ENCODE measurements at places on chromosomes 1 and 21.

GRCh38 chr1:68485431-68486022 lies 11.4 kb downstream of the DEPDC1 start:
- DNase-seq, result no peak

DNA sequence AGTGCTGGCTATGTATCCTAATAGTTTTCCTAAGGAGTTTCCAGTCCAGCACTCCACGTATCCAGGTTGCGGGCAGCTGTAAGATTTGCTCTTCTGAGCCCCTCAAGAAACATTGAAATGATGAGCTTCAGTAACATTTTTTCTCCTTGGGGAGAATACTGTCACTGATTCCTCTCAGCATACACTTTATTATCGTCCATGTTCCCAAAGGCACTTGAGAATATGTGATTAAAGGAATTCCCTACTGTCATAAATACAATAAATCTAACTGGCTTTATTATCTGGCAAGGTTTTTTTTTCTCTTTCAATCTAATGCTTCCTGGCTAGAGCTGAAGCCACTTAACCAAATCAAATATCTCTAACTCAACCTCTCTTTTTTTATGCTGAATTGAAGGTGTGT lies 359.2 kb upstream of the PKN2 start:
- no peak for DNase-seq

DNA sequence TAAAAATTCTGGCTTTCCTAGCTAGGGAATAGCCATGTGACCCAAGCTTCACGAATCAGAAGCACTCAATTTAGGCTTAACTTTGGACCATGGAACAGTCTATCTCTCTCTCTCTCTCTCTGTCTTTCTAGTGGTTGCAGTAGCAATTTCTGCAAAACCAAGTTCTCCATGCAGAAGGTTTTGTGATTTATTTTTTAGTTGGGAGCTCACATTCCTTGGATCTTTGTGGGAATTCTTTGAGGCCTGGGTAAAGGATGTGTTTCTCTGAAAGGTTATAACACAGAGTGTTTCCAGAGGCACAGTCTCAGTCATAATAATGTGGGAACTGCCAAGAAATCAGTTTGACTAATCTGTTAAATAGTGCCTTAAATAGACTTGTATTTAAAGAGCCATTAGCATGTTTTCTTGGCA lies 112.3 kb upstream of the COL11A1 start:
- DNase-seq, result no peak

DNA sequence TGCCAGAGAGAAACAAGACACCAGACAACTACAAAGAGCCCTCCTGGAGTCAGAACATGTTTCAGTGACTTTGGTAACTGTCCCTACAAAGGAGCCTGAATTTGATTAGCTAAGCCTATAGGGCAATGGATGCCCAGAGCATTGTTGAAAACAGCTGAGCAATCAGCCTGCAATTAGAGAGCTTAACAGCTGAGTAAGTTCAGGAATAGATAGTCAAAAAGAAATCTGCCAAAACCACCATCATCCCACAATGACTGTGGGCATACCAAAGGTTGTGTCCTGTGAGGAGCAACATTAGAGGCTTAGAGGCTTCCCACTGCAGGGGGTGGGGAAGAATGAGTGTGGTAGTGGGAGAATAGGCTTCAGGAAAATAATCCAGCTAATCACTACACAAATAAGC lies 32.1 kb downstream of the SH3BP5L start:
- DNase-seq, result no peak

DNA sequence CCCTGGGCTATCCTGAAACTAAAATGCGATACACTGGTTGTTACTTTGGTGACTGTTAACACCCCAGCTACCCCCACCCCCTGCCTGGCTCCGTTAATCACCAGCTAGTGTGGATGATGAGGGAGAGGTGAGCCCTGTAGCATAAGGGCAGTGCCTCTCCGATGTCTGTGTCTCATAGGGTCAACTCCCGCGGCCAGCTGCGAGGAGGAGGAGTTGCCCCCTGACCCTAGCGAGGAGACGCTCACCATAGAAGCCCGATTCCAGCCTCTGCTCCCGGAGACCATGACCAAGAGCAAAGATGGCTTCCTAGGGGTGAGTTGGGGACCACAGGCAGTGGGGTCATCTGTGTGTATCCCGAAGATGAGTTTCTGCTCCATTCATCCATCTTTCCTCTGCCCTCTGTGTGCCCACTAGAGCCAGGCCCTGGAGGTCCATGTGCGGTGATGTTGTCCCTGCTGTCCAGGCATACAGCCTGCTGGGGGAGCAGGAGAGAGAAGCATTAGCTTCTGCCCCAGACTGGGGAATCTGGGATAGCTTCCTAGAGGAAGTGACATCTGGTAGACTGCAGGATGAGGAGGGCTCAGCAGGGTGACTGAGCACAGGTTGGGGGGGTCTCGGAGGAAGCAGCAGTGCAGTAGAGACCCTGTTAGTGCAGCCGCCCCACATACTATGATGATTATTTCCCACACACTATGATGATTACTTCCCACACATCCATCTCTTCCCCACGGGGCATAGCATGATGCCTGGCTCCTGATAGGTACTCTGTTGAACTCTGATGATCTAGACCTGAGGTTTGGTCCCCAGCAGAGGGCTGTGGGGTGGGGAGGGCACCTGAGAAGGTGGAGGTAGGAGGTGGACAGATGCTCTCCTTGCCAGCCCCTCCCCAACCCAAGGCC lies 5.2 kb downstream of the SELENON start:
- no peak for DNase-seq

DNA sequence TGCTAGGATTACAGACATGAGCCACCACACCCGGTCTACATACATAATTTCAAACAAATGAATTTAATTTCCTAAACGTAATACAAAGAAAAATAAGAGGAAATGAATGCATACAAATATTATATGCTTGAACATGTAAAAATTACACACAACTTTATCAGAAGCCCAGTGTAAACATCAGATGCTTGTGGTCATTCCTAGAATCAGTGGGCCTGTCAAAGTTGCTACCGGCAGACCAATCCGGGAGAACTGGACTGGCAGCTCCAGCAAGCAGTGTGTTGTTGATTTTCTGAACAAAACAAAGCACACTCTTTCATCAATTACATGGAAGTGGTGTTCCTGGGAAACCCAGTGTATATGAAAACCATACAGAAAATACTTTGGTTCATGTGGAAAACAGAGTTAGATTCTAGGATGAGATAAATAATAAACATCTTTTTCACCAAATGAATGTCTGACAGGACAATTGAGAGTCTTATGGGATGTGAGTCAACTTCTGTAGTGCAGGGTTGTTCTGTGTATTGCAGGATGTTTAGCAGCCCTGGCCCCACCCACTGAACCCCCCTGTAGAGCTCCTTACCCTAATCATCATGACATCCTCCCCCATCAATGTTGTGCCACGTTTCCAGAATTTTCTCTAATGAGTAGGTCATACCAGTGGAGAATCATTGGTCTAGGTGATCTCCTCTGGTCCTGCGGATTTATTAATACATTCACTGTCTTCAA lies 33.8 kb downstream of the MFSD2A start:
- no peak for DNase-seq

- DNase-seq, result no peak
These were observed 39.6 kb upstream of the PBX1 start for GRCh38 chr1:164519426-164519825.

- DNase-seq, result peak; percentile 42
These were observed 13.3 kb downstream of the TRIM11 start for GRCh38 chr1:228393268-228393701.

DNA sequence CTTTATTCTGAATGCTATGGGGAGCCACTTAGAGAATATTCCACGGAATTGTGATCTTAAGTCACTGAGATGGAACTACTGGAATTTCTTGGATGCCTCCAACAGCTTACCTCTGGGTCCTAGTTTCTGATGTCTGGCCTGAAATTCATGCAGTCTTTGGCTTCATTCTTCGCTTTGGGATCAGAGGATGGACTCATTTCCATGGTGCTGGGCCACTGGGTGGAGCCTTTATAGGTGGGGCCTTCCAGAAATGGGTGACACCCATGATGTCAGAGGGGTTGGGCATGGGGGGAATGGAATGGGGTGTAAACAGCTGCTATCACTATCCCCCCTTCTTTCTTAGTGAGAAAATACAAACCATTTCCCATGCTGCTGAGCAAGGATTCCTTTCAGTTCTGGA lies 73.7 kb upstream of the FGGY start:
- DNase-seq, result no peak

DNA sequence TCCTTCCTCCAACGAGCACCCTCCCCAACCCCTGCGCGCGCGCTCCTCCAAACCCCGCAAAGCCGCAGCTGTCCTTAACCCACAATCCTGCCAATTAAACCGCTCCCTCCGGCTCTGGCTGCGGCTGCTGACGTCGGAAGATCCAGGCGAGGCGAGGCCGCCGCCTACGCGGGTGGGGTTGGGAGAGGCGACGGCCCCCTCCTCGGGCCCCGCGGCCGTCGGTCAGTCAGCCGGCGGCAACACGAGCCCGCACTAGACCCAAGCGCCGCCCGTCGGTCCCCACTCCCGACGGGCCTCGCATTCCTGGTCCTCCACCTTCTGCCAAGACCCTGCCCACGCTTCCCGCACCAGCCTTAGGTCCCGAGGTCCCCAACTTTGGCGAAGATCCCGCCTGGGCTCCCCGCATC lies 75.4 kb downstream of the VWA5B1 start:
- no peak for DNase-seq

DNA sequence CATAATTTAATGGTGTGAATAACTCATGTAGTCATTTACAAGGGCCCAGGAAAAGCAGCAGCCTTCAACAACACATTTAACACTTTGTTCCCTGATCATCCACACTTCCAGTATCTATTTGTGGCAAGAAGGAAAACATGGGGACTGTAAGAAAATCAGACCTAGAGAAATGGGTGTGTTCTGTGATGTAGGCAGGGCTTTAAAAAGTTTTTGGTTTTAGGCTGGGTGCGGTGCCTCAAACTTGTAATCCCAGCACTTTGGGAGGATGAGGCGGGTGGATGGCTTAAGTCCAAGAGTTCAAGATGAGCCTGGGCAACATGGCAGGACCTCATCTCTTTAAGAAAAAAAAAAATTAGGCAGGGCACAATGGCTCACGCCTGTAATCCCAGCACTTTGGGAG lies 14.2 kb upstream of the WDR47 start:
- DNase-seq, result no peak

- DNase-seq, result no peak
These were observed 69.1 kb upstream of the STUM start for GRCh38 chr1:226479474-226479873.

GRCh38 chr1:106613068-106613467 lies 443.4 kb upstream of the PRMT6 start:
- DNase-seq, result no peak

DNA sequence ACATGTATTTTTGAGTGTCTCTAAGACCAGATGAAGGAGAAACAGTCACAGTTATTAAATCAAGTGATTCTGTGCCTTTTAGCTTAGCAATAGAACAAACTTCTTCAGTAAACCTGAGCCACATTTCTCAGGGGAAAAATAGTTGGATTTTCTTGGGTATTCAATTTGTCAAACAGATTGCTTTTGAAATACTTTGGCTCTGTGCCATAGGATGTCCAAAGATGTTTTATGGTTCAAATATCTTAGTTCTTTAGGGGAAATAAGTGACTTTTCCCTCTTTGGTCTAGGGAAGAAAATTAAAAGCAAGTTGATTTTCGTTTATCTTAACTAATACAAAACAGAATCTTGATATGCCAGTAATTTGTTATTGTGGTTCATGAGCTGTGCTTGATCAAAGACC lies 125.9 kb downstream of the ATP5PO start:
- DNase-seq, result no peak

- DNase-seq, result no peak
These were observed 411.1 kb downstream of the SETD4 start for GRCh38 chr21:35649186-35649585.

- DNase-seq, result no peak
These were observed 80.4 kb downstream of the MAN1A2 start for GRCh38 chr1:117447661-117448060.

DNA sequence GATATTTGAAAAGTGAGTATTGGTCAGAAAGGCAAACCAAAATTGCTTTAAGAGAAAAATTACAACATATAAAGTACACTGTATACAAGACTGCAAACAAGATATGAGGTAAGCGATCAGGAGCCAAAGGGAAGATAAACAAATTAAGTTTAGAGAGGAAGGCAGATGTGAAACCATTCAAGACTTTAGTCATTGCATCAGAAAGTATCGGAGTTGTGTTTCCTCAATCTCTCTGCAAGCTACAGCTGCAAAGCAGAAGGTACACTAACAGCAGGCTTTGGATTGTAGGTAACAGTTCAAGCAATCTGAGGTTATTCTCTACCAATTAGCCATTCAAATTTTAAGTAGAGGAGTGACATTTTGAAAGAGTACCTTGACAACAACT lies 21.3 kb upstream of the TLCD4 start:
- no peak for DNase-seq

- peak; percentile 71 for DNase-seq
These were observed 697 bp downstream of the PRDM16 start for GRCh38 chr1:3069491-3070308.

DNA sequence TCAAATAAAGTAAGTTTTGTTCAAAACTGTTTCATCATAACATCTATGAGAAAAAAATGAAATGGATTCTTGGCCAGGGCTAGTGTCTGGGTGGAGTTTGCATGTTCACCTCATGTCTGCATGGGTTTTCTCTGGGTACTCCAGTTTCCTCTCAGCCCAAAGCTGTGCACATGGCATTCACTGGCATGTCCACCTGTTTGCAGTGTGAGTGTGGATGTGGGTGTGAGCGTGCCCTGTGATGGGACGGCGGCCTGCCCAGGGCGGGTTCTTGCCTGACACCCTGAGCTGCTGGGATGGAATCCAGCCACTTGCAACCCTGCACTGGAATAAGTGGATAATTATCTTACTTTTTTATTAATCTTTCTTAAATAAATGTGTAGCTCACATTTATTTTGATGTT lies 185.5 kb downstream of the RYR2 start:
- no peak for DNase-seq

- no peak for DNase-seq
These were observed 89.7 kb downstream of the GTF2B start for GRCh38 chr1:88801575-88802208.

- no peak for DNase-seq
These were observed 77.2 kb upstream of the CDC42BPA start for GRCh38 chr1:227395426-227396028.

DNA sequence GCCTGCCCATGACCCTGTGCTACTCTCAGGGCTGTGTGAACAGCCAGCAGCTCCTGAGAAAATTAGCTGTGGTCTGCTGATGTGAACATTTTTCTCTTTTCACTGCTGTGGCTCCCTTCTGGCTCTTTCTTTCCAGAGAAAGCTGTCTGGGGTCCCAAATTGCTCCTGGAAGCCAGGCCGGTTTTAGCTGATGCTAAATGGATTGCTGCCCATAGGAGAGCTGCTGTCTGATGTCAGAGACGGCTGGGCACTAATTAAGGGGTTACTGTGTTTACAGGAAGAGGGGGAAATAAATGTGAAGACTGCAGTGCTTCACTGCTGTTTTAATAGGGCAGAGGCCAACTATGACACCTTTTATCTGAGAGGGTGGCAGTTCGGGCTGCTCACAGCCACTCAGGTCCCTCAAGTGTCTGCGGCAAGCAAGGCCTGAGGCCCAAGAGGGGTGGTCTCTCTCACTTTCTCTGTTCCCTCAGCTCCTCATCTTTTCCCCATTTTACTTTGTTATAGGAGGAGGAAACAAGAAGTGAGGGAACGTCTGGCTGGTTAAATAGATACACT lies 106.0 kb upstream of the GNG12 start:
- no peak for DNase-seq

All from hematopoietic multipotent progenitor cell (in vitro differentiated cells).